ENCODE measurements at places on chromosomes 5 and 9.

GRCh38 chr9:97847474-97848214 is 5.4 kb upstream of the FOXE1 start:
- no peaks in the 10 kb centered on the region for H3K36me3 ChIP-seq
- no peak for DNase-seq
- no peak overlapping the region for H3K27ac ChIP-seq
- no peak overlapping the region for H3K4me3 ChIP-seq
- peaks cover 31% of the 10 kb centered on the region for H3K4me1 ChIP-seq

DNA sequence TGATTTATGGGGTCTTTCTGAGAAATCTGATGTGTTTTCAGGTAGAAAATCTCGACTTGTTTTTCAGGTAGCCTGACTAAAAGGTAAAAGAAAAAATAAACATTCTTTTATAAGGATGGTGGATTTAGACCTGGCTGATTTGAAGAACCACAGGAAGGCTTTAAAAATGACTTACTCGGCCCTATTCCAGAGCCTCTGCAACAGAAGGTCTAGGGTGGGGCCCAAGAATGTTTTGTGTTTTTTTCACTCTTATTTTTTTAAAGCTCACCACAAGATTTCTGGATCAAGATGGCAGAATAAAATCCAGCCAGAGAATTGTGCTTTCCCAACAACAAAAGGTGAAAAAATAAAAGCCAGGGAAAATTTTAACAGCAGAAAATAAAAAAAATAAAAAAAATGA is 59.1 kb downstream of the FNBP1 start:
- H3K27ac ChIP-seq, result no peak overlapping the region
- H3K4me1 ChIP-seq, result peaks cover 58% of the 10 kb centered on the region
- H3K36me3 ChIP-seq, result no peaks in the 10 kb centered on the region
- H3K27me3 ChIP-seq, result no peaks in the 10 kb centered on the region

DNA sequence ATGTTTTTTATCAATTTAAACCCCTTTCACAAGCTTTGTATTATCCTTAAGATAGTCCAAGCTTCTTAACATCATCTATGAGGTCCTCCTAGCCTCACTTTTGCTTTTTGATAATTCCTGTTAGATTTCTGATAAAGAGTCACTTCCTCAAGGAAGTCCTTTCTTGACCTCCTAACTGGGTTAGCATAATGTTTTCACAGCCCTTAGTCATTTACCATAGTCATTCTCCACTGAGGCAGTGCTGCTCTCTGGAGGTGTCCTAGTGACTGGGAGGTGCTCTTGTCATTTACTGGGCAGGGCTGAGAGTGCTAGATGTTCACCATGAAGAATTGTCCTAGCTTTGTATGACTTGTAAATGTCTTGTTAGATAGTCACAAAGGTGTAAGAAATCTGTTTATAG is 26.4 kb downstream of the TNPO1 start:
- H3K4me3 ChIP-seq, result no peak overlapping the region
- no peaks in the 10 kb centered on the region for H3K27me3 ChIP-seq
- DNase-seq, result no peak
- peaks cover 7% of the 10 kb centered on the region for H3K4me1 ChIP-seq

- H3K36me3 ChIP-seq, result no peaks in the 10 kb centered on the region
- H3K4me3 ChIP-seq, result no peak overlapping the region
- H3K27me3 ChIP-seq, result no peaks in the 10 kb centered on the region
- DNase-seq, result no peak
Measured at GRCh38 chr9:97366476-97366875, 45.4 kb upstream of the TDRD7 start.

- no peaks in the 10 kb centered on the region for H3K27me3 ChIP-seq
- H3K27ac ChIP-seq, result no peak overlapping the region
- no peak for DNase-seq
Measured at GRCh38 chr5:155905364-155905763, 421.6 kb upstream of the SGCD start.

Measured in CD4-positive, alpha-beta memory T cell (primary cell).